ENCODE measurements at places on chromosomes 7 and 10.

DNA sequence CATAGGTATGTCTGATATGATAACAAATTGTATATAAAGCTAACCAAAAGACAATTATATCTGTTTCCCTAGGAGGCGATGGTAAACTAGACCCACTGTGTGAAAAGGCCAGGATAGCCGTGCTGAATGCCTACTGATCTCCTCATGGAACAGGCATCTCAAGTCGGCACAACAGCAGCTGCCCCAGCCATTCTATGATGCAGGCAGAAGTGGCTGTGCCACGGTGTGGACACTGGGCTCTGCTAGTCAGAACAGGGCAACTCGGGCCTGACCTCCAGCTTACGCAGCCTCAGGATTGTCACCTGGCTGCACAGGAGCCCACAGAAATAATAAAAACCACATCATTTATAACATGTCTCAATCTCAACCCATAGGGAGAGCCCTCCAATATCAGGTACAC, 15.0 kb downstream of the C10orf53 start:
- no peak for DNase-seq

DNA sequence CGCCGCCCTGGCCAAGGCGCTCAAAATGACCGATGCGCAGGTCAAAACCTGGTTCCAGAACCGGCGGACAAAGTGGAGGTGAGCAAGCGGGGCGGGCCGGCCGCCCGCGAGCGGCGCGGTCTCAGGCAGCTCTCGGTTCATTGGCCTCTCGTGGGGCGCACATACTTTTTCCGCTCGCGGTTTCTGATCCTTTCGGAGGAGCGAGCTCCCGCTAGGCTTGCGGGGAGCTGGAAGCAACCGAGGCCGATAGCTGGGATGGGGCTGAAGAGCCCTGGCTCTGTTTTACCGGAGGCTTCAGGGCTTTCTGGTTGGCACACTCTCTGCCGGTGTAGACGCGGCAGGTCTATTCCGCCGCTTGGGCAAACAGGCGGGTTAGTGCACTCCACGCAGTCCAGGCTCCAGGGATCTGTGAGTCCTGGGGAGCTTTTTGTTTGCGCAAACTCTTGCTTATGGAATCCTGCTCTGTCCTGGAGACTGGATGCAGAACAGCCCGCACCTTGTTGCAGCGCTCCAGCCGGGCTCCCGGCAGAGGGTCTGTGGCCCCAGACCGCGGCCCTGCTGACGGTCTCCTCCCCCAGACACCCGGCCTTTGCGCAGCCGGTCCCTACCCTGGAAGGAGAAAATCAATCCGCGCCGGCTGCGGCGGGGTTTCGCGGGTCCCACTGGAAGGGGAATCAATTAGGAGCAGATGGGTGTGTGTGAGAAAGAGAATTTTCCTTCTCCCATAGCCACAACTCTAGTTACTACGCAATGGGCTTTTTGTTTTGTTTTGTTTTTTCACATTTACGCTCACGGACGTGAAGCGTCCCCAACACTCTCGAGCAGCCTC, 3.4 kb downstream of the TLX1 start:
- DNase-seq: no peak

DNA sequence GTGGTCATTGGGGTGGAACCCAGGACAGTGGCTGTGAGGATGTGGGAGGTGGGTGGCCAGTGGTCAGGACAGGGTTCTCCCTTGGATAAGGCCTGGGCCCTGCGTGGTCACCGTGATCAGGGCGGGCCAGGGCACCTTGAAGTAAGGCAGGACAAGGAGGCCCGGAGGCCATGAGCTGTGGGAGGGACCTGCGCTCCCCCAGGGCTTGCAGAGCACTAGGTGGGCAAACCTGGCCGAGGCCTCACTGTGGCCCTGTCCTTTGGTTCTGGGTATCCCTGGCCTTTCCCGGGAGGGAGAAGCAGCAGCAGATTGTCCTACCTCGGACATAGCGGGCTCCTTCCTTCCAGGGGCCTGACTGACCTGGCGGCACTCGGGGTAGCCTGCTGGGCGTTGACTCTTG, 144.8 kb upstream of the RET start:
- DNase-seq: no peak

DNA sequence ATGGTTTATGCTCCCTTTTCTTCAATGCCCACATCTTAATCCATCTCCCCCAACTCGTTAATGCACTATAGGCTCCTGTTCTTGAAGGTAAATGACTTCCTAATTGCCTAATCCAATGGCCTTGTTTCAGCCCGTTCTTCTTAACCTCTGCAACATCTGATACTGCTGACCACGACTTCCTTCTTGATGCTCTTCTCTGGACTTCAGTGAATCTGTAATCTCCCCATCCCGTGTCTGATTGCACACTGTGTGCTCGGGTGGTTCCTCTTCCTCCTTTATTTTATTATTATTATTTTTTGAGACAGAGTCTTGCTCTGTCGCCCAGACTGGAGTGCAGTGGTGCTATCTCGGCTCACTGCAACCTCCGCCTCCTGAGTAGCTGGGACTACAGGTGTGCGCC, 58.9 kb downstream of the HIPK2 start:
- DNase-seq: no peak

- DNase-seq: no peak
Observed at GRCh38 chr7:3866277-3866676, 565.2 kb downstream of the SDK1 start.
